ENCODE measurements at places on chromosomes 11 and 22.

- no peak for DNase-seq
Observed at GRCh38 chr11:98455500-98456307, 565.0 kb upstream of the CNTN5 start.

- no peak for DNase-seq
Observed at GRCh38 chr11:68442433-68442832, 18.1 kb upstream of the PPP6R3 start.

DNA sequence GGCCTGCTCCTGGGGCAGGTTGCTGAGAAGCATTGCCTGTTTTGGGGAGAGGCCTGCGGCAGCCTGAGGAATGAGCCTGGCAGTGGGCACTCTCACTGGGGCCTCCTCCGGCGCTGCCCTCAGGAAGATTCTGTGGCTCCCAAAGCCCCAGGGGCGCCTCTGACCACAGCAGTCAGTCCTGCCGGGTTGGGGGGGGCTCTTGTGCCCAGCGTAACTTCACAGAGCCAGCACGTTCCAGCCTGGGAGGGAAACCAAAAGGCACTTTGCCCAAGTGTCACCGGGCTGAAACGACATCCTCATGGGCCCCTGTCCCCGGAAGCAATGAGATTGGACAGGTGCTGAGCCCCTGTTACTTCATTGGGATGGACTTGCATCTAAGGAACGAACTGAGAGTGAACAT is 4.3 kb upstream of the LRP5 start:
- DNase-seq: no peak

GRCh38 chr11:43486141-43486540 is 127.4 kb downstream of the TTC17 start:
- DNase-seq: no peak

GRCh38 chr22:43300891-43301676 is 42.1 kb downstream of the SCUBE1 start:
- DNase-seq: no peak

DNA sequence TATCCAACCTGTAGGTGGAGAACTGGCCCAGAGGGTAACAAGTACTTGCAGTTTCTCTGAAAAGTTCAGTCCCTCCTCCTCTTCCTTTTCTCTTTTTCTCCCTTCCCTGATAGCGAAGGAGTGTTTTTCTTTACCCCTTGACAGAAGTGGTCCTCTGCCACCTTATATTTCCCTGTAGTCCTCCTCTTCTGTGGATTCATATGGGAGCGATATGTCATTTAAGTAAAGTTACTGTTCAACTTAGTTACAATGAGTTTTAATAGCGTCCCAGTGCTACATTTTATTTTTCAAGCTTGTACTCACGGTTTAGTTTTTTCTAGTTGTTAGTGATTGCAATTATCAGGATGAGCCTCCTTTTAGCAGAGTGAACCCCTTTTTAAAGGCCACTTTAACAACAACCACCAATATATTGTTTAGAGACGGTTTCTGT is 1.4 kb downstream of the PCF11 start:
- no peak for DNase-seq

- no peak for DNase-seq
Observed at GRCh38 chr11:1162491-1163311, 4.9 kb downstream of the MUC5AC start.

DNA sequence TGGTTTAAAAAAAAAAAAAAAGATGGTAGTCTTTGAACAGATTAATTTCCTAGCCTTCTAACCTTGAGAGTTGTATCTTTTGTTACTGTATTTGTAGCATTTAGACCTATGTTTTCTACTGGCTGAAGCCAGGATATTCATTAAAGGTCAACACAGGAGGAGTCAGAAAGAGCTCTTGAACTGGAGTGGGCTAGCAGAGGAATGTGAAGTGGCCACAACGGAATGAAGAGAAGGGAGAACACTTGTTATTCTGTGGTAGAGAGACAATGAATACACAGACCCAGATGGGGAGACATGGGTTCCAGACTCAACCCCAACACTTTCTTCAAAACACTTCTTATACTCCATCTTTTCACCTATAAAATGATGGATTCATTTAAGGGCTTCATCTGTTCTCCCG is 88.1 kb downstream of the RELT start:
- DNase-seq: no peak

DNA sequence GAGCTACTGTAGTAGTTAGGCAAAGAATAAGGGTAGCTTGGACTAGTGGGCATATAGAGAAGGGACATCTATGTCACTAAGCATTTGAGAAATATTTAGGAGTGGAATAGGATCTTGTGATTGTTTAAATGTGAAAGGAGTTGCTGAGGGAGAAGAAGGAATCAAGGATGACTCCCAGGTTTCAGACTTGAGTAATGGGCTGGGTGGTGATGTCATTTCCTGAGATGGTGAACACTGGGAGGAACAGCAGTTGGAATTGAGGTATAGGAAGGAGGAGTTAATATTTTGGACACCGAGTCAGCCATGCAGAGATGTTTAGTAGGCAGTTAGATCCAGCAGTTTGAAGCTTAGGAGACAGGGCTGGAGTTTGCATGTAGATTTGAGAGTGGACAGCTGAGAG is 40.1 kb downstream of the REXO2 start:
- no peak for DNase-seq

- DNase-seq: peak; percentile 65
Observed at GRCh38 chr11:61129639-61130523, 27.6 kb downstream of the CD5 start.

DNA sequence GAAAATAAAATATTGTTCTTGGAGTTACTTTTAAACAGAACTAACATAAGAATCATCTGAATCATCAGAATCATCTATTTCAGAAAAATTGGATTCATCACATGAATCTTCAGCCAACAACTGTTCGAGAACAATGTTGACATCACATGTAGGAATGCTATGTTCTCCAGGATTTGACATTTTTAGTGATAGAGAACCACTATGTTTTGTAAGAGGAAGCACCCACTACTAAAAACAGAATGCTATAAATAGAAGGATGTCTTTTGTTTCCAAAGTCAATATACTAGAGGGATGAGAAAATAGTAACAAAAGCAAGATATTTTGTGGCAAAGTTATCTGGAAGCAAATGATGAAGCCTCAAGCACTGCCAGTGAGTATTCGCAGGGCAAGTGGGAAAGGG is 263.4 kb upstream of the DDI1 start:
- peak; percentile 57 for DNase-seq

- DNase-seq: no peak
Observed at GRCh38 chr11:21653951-21654421, 538.9 kb upstream of the ANO5 start.

DNA sequence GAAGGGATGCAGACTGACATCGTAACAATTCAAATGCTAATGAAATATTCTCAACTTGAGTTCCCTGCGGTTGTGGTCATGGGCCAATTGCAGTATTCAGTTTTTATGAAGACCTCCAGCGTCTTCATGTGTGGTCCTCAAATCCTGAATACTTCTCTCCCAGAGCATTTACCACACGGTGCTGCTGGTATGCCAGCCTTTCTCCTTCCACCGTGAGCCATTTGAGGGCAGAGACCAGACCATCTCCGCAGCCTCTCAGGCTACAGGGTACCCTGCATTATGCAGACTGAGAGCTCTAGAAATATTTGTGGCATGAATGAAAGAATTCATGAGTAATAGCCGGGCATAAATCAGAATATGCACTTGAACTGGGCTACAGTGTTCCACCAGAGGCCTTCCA is 289.7 kb downstream of the ST3GAL4 start:
- DNase-seq: peak; percentile 68

DNA sequence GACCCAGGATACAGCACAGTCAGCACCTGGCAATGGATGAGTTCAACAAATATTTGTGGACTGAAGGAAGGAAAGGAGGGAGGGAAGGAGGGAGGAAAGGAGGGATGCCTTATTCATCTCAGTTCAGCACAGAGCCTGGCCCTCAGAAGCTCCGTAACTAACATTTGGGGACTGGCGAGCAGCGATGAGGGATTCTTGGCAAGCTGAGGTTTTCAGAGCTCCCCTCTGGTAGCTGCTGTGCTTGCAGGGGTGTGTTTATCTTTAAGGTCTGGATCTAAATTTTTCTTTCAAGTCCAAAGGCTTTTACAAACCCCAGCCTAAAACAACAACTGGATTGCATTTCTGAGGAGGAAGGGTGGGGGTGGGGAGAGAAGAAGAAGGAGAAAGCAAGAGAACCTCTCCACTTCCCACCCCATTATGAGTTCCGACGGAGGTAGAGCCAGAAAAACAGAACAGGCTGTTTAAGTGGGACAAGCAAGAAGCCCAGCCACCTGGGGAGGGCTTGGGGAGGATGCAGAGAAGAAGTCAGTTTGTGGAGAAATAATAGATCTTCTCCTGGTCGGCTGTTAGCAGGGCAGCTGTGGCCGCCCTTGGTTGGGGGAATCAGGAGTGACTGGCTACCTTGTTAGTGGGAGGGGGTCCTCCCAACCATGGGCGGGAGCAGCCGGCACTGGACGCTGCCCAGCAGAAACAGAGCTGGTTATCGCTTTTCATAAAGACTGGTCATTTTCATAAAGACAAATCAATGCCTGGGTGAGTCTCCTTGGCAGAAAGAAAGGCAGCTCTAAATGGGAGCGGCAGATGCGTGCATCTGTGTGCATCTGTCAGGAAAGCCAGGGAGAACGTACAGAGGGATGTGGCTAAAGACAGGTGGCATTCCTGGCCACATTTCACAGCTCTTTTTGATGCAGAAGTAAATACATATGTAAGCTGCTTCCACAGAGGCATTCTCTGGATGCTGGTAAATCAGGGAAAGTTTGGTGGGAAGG is 78.0 kb downstream of the TSPAN18 start:
- DNase-seq: no peak

DNA sequence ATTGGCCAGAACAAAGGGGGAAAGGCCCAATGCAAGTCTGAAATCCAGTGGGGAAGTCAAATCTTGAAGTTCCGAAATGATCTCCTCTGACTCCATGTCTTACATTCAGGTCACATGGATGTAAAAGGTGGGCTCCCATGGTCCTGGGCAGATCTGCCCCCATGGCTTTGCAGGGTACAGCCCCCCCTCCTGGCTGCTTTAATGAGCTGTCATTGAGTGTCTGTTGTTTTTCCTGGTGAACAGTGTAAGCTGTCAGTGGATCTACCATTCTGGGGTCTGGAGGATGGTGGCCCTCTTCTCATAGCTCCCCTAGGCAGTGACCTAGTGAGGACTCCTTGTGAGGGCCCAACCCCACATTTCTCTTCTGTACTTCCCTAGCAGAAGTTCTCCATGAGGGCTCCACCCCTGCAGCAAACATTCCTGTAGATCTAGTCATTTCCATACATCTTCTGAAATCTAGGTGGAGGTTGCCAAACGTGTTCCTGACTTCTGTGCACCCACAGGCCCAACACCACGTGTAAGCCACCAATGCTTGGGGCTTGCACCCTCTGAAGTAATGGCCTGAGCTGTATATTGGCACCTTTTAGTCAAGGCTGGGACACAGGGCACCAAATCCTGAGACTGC is 9.3 kb downstream of the CARD18 start:
- DNase-seq: no peak

DNA sequence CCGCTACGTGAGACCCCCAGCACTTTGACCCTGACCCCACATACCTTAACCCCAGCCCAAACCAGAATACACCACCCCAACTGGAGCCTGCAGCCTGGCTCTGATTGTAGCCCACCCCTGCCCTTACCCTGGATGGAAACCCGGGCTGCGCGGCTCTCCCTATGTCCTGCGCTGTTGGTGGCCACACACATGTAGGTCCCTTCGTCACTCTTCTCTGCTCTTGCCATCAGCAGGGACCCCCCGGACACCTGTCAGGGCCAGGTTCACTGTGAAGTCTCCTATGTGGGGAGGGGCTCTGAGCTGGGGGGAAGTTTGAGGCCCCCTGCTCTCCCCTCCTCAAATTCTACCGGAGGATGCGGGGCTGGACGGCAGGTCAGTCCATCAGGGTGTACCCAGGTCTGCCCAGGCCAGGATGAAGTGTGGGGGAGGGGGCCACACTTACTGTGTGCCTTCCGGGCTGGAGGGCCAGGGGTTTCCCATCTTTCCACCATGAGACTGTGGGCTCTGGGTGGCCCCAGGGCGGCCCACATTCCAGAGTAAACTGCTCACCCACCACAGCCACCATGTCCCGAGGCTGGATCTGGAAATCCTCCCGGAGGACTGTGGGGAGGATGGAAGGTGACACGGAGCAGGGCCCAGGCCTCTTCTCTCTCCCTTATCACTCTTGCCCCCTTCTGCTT is 1.5 kb downstream of the ROBO4 start:
- no peak for DNase-seq

DNA sequence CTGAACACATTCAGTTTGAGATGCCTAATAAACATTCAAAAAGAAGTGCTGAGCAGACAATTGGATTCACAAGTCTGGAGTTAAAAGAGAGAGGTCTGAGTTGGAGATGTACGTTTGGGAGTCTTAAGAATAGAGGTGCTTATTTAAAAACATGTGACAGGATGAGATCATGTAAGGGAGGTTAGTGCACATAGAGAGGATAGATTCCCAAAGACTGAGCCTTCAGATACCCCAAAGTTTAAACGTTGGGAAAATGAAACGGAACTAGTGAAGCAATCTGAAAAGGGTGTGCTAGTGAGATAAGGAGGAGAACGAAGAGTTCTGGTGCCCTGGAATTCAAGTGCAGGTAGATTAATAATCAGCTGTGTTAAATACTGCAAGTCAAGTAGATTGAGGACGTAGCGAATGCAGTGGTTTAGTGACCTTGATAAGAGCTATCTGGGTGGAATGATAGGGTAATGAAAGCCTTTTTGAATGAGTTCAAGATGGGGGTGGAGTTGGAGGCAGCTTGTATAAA is 63.7 kb downstream of the HIPK3 start:
- DNase-seq: no peak

- DNase-seq: no peak
Observed at GRCh38 chr11:73969091-73969490, 13.6 kb downstream of the UCP2 start.

- DNase-seq: no peak
Observed at GRCh38 chr11:45959851-45960250, 37.4 kb downstream of the LARGE2 start.

DNA sequence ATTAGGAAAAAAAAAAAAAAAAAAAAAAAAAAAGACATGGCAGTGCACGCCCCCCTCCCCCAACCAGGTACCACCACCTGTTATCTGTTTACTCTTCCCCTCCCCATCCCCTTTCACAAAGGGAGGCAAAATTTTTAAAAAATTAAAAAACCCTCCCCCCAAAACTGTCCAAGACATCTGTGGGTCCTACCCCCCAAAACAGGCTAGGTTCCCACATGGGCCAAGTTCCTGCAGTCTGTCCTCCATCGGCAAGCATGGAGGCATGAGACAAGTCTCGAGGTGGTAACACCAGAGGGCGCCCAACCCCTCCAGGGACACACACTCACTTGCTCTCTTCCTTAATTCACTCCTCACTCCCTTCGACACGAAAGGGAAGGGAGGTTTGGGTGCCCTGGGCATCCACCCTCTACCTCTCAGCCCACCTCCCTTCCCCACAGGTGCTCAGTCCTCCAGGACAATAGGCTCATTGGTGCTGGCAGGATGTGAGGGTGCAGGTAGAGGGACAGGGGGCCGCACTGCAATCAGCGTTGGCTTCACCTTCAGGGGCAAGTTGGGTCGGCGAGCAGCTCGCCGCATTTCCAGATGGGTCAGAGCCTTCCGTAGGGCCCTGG is 2.2 kb upstream of the TUT1 start:
- no peak for DNase-seq

DNA sequence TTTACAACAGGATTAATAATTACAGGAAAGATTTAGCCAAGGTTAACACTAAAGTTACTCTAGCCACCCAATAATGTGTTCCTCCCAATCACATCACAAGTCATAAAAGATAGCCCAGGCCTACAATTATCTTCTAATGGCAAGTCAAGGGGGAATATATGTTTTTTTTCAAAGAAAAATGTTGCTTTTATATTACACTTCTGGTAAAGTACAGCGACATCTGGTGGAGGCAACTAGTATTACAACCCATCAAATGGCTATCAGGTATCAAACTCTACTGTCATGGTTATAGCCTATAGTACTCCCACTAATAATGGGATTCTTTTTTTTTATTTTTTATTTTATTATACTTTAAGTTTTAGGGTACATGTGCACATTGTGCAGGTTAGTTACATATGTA is 71.8 kb downstream of the XRRA1 start:
- DNase-seq: no peak

All from AG04449 (cell line).